ENCODE measurements at places on chromosomes 5 and 9. TPM values are rescaled to one million over a fixed set of nuclear protein-coding genes. Genes with fewer than 3 reads are reported as not detected.

DNA sequence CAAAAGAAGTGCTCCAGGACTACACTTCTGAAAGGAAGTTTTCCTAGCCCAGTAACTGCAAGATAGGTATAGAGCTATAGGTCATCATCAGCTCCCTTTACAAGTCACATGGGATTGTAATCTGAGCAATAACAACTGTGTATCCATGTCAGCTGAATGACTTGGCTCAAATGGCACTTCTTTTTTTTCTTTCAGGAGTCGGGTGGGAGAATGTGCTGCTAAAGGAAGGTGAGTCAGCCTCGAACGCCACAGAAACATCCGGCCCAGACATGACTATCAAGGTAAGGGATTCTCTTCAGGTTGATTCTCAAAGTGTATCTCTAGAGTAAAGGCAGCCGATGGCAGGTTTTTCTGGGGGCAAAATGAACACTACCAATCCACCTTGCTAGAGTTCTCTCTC, 192.2 kb downstream of the C9orf152 start:
- DNase-seq: no peak

DNA sequence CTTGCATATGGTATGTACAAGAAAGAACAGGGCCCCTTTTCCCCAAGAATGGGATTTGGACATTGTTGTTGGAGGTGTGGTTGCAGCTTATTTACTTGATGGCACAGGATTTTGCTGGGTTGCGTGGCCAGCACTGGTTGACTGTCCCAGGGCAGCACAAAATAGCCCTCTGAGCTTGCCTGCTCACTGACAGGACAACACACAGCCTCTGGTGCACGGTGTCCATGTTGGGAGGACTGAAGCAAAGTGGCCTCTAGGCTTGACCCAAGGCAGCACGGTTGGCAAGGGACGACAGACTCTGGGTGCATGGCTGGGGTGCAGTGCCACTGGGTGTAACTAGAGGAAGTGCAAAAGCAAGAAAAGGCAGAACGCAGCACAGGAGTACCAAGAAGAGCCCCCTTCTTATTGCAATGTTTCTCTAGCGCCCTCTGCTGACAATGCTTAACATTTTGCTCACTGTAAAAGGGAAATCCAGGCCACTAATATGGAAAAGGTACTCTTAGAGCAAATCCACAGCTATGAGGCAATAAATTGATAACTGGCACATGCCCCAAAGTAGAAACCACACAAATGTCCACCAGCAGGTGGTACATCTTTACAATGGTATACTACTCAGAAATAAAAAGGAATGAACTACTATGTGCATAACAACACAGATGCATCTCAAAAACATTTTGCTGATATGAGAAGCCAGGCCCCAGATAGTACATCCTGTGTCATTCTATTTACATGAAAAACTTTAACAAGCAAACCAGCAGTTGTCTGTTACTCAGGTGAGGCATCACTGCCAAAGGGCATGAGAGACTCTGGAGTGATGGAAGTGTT, 47.4 kb upstream of the BARX1 start:
- DNase-seq: peak; percentile 42

DNA sequence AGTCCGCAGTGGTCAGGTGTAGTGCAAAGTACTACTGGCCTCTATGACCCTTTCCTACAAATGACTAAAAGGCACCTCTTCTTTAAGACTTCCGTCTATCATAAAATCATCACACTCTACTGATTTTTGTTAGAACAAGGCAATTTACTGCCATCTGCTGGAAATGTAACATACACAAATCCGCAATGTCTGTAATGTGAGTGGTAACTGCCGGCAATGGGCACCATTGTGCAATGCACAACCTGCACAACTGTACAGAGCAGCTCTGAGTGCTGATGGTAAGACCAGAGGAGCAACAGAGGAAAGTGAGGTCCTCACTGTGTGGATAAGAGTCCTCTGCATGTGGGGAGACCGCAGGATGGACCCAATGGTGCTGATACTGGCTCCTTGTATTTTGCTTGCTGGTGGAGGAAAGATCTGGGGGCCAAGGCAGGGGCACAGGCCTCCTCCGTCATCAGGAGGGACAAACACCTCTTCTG, 103.7 kb downstream of the ATPSCKMT start:
- peak; percentile 44 for DNase-seq

Gene RLN2
- total RNA-seq: 2.4 TPM

Gene INSL6
- total RNA-seq: 6.3 TPM

Gene GRM6
- 0.96 TPM for total RNA-seq

Measured in umbilical cord (tissue), 2 donors.